Activated CD8-positive, alpha-beta memory T cell treated with anti-CD3 and anti-CD28 coated beads for 4 hours (primary cell): ENCODE measurements at places on chromosomes 5 and 9.

GRCh38 chr9:131601683-131602181 is 56.4 kb downstream of the PRRT1B start:
- no peak for DNase-seq

DNA sequence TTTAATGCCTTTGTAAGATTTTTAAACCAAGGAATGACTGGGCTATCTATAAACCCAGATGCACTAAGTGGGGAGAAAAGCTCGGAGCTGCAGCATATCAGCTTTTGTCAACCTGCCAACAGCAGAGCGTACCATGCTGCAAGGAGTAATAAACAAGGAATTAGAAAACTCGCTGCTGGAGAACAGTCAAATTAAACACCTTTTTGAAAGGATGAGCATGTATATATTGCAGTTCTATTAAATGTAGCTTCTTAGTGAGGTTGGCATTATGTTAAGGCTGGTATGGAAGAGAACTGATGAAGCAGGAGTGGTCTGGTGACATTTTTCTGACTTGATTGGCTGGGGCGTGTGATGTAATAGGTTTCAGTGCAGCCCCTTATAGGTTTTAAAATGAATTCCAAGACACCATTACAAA is 74.7 kb downstream of the PIK3R1 start:
- DNase-seq, result no peak

GRCh38 chr5:67052034-67052433 is 144.6 kb downstream of the CD180 start:
- DNase-seq, result no peak

DNA sequence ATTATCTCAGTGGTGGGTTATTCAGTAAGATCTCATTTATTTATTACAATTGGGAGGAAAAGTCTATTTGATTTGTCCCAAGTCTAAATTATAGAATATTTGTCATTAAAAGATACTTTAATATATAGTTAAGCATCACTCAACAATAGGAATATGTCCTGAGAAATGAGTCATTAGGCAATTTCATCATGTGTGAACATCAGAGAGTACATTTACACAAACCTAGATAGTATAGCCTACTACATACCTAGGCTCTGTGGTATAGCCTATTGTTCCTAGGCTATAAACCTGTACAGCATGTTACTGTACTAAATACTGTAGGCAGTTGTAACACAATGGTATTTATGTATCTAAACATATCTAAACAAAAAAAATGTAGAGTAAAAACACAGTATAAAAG is 135.0 kb upstream of the RASA1 start:
- DNase-seq, result no peak

DNA sequence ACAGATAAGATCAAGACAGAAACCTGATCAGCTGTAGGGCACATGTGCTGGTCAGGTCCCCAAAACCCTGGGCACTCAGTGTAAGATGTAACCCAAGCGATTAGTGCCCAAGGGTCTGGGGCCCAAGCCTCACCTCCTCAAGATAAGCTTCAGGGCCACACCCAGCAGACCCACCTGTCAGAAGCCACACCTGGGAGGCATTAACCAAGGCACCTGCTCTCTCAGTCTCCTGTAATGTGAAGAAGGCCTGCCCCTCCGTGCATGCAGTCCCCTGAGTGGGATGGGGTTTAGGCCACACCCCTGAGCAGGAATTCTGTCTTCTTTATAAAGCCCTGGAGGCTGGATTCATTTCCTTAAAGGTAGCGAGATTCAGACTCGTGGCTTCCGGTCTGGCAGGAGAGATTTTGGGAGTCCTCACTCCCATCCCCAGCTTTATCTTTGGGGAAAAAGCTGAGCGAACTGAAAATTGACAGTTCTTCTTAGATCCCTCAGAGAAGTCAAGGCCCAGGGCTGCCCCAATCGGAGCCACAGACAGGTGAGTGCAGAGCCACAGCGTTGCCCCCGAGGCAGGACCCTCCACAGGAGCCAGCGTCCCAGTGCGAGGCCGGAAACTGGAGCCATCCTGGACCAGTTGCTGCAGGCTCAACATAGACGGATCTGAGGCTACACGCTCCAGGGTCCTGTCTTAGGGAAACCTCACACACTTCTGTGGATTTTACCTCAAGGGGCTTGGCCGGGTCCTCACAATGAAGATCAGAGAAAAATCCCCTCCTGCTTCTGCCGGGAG is 357.6 kb upstream of the IRX4 start:
- DNase-seq, result no peak

GRCh38 chr5:5419291-5420210 is 2.9 kb upstream of the ICE1 start:
- DNase-seq, result no peak
